ENCODE measurements at places on chromosomes 3 and 15. TPM values are rescaled to one million over a fixed set of nuclear protein-coding genes. Genes with fewer than 3 reads are reported as not detected.

DNA sequence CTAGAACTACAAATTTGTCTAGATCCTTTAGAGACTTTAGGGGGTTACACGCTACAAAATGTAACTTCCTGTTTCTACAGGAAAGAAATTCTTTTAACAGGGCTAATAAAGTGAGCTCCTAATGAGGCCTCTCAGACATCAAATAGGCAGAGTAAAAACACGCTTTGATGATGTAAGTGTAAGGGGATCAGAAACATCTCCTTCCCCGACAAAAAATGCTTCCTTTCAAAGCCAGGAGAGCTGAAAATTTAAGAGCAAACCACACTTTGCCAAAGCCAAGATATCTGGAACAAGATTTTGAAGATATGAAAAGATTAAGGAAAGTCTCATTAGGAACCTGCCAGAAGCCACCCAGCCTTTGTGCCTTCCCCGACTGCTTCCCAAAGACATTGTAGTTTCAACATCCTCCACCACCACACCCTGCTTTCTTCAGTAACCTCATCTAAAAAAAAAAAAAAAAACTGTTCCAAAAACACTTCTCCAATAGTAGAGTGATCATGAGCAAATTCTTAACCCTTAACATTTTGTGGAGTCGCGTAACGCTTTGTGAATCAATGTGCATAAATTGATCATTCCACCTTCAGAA, 505.0 kb upstream of the THBS1 start:
- DNase-seq = peak; percentile 5

DNA sequence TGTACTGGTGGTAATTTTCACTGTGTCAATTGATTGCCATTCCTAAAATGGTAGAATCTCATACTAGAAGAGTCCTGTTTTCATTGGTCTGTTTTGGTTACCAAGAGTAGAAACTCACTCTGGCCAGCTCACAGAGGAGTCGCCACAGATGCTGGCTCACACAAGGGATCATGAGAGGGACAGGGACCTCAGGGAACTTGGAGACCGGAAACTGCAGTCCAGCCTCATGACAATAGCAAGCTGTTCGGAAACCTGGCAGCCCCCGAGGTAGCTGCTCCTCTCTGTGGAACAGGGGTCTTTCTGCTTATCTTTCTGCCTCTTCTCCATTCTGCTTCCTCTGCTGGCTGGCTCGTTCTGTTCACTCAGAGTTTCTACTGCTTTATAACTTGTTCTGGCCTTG, 192.9 kb downstream of the PLCL2 start:
- DNase-seq = no peak

DNA sequence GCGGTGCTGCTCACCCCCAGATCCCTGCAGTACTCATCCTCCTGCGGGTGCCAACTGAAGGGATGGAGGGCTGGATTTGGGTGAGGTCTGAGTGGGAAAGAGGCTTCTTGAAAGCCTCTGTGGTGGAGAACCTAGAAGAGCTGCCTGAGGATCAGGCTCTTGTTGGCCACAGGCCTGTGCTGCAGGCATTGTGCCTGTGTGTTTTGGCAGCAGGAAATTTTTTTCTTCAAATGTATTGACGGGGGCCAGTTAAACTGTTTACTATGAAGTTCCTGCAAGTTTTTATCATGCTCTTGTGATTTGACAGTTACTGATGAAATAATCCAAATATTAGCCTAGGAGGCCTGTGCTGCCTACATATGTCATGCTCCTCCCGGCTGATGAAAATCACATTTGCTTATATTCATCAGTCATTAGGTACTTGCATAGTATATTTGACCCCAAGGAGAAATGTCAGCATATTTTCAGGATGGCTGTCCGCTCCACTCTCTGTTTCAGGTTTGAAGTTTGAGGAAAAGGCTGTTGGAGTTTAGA, 103.1 kb downstream of the THSD4 start:
- DNase-seq = no peak

- DNase-seq = no peak
Observed at GRCh38 chr3:179885950-179886349, 150.8 kb downstream of the PEX5L start.

DNA sequence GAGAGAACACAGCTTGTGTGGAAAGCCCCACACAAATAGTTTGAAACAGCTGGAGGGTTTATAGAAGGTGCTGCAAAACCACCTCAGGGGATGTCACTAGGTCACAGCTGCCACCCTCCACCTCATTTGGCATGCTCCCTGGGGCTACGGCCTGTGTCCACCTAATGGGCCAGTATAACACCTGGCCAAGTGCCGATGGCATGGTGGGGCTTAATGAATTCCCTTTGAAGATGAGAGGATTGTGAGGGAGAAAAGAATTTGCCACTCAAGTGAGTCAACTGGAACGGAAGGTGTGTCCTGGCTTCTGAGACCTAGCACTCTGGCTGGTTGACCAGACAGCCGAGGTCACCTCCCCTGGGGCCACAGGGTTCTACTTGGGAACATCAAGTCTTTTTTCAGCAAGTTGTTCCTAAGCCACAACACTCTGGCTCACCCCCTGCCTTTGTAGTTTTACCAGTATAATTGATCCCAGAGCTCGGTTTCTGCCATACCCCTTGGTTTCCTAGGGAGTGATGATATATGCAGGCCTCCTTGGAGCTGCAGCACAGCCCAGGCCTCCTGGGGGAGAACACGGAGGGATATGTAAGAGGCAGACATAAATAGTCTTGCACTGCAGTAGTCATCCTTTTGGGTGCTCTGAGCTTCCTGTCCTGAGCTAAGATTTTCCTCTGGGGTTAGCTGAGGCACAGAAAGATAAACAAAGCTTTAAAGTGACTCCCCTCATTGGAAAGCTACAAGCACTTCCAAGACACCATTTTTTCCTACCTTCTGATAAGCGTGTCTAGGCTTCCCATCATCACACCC, 178.2 kb upstream of the LPP start:
- DNase-seq = no peak

Gene SLC28A1
- not detected for total RNA-seq

DNA sequence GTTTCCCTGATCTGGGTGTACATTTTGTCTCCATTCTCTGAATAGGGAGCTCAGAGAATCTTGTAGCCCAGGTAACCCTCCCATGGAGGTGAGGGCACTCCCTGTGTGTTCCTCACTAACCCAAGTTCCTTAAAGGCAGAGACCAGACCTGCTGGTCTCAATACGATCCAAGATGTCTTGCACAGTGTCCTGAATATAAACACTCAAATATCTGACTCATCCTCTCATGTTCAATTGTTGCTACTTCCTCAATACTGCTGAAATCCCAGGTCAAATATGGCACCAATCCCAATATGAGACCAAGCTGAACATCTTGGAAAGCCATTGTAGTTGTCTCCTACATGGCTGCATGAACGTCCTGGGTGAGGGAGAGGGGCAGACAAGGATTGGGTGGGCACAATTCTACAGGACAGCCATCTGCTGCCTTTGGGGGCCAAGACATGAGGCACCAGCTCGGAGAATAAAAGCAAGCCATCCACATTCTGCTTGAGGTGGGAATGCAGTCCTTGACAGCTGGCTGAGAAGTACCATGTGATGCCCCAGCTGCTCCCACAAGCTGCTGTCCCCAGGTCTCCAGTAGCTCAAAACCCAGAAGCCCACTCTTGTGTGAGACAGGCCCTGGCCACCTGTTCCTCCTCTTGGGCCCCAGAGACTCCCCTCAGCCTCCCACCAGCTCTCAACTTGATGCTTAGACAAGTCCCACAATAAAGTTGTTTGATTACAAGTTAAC, 18.2 kb downstream of the TBC1D2B start:
- DNase-seq = peak; percentile 55

DNA sequence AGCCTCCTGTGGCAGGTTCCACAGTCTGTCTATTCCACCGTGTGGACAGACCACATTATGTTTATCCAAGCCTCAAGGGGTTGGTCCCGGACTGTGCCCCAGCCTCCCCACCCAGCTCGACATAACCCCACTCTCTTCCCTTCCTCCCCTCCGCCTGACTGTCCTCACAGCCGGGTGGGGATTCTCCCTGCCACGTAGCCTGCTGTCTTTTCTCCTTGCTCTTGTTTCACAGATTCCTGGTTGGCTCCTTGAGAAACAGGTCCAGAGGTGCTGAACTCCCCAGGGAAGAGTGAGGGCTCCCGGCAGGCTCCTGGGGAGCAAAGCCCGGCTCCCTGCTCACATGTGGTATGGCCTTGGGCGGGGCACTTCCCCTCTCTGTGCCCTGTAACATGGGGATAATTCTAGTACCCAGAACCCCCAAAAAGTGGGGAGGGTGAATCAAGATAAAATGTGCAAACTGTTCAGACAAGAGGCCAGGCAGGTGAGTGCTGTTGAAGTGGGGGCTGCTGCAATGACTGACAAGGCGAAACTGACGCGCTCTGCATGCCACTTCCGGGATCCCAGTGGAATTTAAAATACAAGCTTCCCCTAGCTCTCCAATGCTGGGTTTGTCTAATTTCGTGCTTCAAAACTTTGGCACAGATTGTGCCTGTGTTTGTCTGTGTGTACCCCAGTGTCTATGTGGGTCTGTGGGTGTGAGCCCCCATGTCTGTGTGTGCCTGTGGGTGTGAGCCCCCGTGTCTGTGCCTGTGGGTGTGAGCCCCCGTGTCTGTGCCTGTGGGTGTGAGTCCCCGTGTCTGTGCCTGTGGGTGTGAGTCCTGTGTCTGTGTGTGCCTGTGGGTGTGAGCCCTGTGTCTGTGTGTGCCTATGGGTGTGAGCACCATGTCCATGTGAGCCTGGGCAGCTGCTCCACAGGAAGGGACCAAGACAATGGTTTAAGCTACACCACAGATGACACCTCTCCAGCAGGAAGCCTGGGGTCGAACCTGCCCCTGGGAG, 160.6 kb upstream of the IQSEC1 start:
- DNase-seq = no peak

DNA sequence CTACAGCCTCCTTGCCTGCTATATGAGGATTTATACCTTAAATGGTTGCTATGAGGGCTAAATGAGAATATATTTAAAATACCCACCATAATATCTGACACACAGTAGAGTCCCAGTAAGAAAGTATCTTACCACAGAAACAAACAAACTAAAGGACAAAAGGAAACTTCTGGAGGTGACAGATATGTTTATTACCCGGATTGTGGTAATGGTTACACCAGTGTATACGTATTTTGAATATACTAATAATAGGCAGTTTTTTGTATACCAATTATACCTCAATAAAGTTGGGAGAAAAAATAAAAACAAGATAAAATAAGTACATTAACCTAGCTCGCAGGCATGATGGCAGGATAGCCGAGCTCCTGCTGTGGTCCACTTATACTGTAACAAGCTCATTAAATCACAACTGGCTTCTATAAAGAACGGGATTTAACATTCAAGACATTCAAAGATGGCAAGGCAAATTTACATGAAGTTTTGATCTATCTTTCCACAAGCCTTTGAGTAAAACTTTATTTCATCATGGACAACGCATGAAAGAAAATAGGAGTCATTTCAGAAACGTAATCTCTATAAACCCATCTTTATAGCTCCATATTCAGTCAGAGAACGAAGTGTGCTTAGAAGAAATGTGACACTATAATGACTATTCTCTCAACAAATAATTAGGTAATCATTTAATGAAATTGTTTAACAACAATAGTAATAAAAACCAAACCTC, 1.5 kb downstream of the RPN1 start:
- DNase-seq = peak; percentile 32
